RWPE1 (cell line): ENCODE measurements at places on chromosomes 13 and 19.

DNA sequence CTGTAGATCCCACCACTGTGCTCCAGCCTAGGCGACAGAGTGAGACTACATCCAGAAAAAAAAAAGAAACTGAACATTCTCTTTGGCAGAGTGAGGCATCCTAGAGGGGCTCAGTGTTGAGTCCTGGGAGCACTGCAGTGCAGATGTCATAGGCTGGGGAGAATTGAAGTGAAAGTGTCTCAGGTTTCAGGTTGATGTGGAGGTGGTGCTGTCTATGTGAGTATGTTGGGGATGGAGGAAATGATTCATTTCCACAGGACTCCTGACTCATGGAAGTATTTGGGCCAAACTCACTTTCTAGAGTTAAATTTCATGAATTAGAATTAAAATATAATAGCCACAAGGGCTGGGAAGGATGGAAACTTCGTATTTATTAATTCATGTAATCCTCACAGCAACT is 134.4 kb upstream of the TSC22D1 start:
- peak; percentile 83 for DNase-seq

GRCh38 chr13:112893207-112893569 is 75.8 kb upstream of the MCF2L start:
- DNase-seq, result no peak

GRCh38 chr13:40160618-40161350 is 505.3 kb downstream of the COG6 start:
- DNase-seq, result no peak

DNA sequence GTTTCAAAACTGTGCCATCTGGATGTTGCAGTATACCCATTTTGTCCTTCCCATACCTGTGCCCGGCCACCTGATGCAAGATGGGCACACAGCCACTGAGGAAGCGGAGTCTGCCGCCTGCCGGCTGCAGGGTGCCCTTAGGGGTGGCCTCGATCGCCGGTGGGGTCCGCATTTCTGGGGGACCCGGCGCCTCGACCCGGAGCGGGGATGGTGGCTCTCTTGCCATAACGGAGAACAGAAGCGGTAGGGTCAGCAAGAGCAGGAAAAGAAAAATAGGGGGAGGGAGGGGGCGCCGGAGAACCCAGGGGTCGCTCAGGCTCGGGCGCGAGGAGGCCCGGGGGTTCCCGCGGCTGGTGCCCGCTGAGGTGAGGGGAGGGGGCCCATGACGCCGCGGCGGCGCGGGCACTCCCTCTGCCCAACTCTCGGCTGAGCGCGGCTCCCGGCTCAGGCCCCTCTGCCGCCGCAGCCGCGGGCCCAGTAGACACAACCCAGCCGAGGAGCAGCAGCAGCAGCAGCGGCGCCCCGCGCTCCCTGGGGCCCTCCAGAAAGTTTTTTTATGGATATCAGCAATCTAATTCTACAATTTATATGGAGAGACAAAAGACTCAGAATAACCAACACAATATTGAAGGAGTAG is 13.8 kb upstream of the CYP4F2 start:
- no peak for DNase-seq
